T-helper 17 cell (primary cell): ENCODE measurements at places on chromosomes 5 and 9.

- no peak for DNase-seq
Observed at GRCh38 chr5:14225173-14225834, 82.2 kb downstream of the TRIO start.

GRCh38 chr9:130782886-130783530, 52.0 kb upstream of the ABL1 start:
- DNase-seq = no peak

DNA sequence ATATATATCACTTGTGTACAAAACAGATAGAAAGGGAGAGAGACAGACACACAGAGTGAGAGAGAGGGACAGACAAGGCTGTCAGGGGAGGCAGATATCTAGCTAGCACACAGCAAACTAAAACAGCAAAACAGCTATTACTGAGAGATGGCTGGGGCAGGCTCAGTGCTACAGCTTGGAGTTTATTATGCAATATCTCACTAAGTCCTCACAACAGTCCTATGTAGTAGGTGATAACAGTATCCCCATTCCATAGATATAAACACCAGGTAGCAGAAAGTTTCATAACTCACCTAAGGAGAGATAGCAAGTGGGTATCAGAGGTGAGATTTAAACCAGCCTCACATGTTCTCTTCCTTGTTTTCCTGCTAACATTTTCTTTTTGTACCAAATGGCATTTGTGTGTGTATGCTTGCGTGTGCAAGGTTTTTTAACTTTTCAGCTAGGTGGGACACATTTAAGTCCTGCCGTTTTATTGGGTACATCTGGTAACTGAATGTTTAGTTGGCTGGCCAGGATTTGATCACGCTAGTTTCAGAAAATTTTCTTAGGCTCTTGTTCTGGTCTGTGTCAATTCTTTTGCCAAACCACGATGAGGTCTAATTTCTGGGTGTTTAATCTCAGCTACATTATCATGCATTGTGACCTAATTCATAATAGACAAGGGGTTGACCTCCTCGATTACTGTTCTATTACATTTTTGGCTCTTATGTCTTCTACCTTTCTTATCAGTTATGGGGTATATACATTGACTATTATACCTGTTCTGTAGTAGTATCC, 105.1 kb downstream of the LMNB1 start:
- no peak for DNase-seq

GRCh38 chr5:159663986-159664385, 252.3 kb upstream of the ADRA1B start:
- DNase-seq = no peak

DNA sequence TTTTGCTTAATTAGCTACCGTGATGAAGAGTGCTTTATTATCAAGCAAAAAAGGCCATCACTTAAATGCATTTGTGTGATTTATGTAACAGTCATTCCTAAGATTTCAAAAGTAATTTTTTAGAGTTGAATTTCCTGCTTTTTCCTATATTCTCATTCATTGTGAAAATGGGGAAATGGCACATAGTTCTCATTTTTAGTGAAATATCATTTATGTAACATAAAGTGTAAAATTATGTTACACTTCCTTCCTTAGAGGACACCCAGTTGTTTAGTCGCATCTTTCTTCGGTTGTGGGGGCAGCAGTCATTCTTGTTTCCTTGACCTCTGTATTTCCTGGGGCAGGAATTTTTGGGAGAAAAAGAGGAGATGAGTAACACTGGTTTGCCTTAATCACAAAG, 142.8 kb downstream of the MAST4 start:
- no peak for DNase-seq
